Amygdala (tissue), 56 donors: ENCODE measurements at places on chromosomes 3 and 15.

- DNase-seq: no peak
These were observed 65.9 kb upstream of the LCTL start for GRCh38 chr15:66631616-66632263.

GRCh38 chr15:77596821-77597803 lies 35.6 kb downstream of the LINGO1 start:
- DNase-seq: no peak

- DNase-seq: no peak
These were observed 11.3 kb downstream of the STAB1 start for GRCh38 chr3:52506266-52506966.

- no peak for DNase-seq
These were observed 283.7 kb upstream of the PROK2 start for GRCh38 chr3:72068621-72069020.

DNA sequence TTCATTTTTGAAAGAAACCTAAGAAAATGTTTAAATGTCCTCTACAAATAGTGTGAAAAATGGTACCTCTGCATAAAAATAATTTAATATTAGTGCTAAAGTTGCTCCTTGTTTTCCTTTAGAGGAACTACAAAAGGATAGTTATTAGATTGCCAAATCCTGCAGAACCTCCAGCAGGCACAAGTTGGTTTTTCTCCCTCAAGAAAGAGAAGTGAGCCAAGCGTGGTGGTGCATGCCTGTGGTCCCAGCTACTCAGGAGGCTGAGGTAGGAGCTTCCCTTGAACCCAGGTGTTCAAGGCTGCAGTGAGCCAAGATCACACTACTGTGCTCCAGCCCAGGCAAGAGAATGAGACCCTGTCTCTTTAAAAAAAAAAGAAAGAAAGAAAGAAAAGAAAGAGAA lies 85.1 kb upstream of the TSEN2 start:
- no peak for DNase-seq

- peak; percentile 76 for DNase-seq
These were observed 6.7 kb downstream of the EPHA3 start for GRCh38 chr3:89113893-89114840.

GRCh38 chr3:162192340-162193029 lies 695.9 kb downstream of the OTOL1 start:
- DNase-seq: no peak

DNA sequence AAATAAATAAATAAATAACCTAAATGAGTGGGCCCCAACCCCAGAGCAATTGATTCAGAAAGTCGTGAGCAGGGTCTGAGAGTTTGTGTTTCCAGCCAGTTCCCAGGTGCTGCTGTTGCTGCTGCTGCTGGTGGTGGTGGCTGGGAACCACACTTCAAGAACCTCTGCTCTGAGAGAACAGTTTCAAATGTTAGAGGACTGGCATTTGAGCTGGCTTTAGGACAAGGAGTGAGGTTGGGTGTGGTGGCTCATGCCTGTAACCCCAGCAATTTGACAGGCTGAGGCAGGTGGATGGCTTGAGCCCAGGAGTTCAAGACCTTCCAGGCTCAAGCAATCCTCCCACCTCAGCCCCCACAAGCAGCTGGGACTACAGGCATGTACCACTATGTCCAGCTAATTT lies 123.1 kb upstream of the UBE2E1 start:
- no peak for DNase-seq

DNA sequence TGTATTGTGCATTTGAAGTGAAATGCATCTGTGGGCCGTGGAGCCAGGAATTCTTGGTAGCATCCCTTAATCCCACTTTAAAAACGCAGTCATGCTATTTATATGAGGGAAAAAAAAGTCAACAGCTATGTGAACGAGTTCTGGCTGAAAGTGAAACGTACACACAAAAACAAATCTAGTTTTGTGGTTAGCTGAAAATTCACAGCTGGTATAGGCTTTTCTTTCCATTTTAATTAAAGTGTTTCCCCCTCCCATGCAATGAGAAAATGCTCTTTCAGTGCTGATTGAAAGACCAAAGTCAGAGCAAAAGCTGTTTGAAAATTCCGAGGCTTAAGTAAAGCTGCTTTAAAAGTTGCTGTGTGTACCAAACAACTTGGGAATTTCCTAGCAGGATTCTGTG lies 297.4 kb downstream of the PLCL2 start:
- DNase-seq: no peak

GRCh38 chr3:47652142-47652541 lies 73.5 kb upstream of the CSPG5 start:
- DNase-seq: no peak
